Psoas muscle (tissue), 8 donors: ENCODE measurements at places on chromosomes 12 and 14. TPM values are rescaled to one million over a fixed set of nuclear protein-coding genes. Genes with fewer than 3 reads are reported as not detected.
A peak's percentile ranks its signal among the peaks of the same experiment; 100 is the strongest.

GRCh38 chr14:93116676-93117200 lies 1.0 kb upstream of the ITPK1 start:
- peaks cover 19% of the 10 kb centered on the region for H3K4me1 ChIP-seq
- no peak for DNase-seq
- H3K27ac ChIP-seq: peak overlapping the region; percentile 89

DNA sequence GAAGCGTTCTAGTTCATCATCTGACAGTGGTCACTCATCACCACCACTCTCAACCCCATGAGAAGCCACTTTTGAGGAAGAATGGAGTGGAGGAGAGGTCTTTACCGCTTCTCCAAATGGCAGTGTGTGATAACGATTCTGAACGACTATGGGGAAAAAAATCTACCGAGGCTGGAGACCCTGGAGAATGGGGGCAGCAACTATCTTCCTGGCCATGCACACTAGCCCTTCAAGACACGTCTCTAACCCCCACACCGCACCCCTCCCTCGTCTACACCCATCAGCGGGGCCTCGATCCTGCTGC lies 365 bp downstream of the ING4 start:
- H3K36me3 ChIP-seq: peaks cover 6% of the 10 kb centered on the region
- no peak for DNase-seq
- peak overlapping the region; percentile 77 for H3K4me3 ChIP-seq
- H3K27me3 ChIP-seq: no peaks in the 10 kb centered on the region
- H3K4me1 ChIP-seq: peaks cover 11% of the 10 kb centered on the region

DNA sequence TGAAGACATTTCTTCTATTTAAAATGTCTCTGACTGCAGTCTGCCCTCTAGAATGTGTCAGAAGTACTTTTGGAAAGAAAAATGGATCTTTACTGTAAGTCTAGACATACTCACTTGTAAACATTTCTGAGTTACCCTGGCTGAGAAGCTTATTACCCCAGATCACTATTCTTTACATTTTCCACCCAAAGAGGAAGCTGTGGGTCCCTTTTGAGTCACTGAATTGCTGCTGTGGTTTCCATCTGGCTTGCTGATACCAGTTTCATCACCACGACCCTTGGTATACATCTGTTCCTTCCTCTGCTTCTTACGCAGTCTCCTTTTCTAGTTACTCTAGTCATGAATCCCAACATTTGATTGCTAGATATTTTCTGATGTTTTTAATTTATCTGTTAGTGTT lies 20.2 kb upstream of the CLEC4D start:
- DNase-seq: no peak
- no peaks in the 10 kb centered on the region for H3K27me3 ChIP-seq
- no peak overlapping the region for H3K27ac ChIP-seq
- H3K36me3 ChIP-seq: no peaks in the 10 kb centered on the region

- peaks cover 51% of the 10 kb centered on the region for H3K4me1 ChIP-seq
- H3K27ac ChIP-seq: no peak overlapping the region
- H3K36me3 ChIP-seq: no peaks in the 10 kb centered on the region
- H3K27me3 ChIP-seq: no peaks in the 10 kb centered on the region
- DNase-seq: no peak
- no peak overlapping the region for H3K4me3 ChIP-seq
Observed at GRCh38 chr14:69675877-69676416, 64.6 kb downstream of the SUSD6 start.

DNA sequence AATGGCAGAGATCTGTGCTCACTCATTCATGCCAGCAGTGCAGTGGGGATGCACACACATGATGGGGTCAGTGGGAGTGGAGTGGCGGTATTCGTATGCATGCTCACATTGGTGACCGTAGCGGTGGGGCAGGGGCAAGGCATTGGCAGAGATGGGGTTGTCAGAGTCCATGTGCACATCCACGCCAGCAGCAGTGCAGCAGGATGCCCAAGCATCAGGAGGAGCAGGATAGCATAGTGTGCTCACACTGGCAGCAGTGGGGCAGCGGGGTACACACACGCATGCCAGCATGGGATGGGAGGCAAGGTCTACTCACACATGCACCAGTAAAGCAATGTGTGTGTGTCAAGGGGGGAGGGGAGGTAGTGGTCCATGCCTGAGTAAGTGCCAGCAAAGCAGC lies 89.4 kb upstream of the GARIN6 start:
- H3K27me3 ChIP-seq: no peaks in the 10 kb centered on the region
- H3K27ac ChIP-seq: no peak overlapping the region
- H3K4me1 ChIP-seq: no peaks in the 10 kb centered on the region
- no peak overlapping the region for H3K4me3 ChIP-seq
- no peak for DNase-seq

GRCh38 chr12:57234571-57235016 lies 5.1 kb downstream of the SHMT2 start:
- H3K36me3 ChIP-seq: peaks cover 42% of the 10 kb centered on the region
- H3K4me1 ChIP-seq: peaks cover 21% of the 10 kb centered on the region
- H3K4me3 ChIP-seq: no peak overlapping the region
- H3K27ac ChIP-seq: peak overlapping the region; percentile 36

- DNase-seq: no peak
- H3K36me3 ChIP-seq: no peaks in the 10 kb centered on the region
- H3K27me3 ChIP-seq: no peaks in the 10 kb centered on the region
- no peaks in the 10 kb centered on the region for H3K4me1 ChIP-seq
- no peak overlapping the region for H3K27ac ChIP-seq
Observed at GRCh38 chr14:40346275-40346674, 914.0 kb upstream of the FBXO33 start.

DNA sequence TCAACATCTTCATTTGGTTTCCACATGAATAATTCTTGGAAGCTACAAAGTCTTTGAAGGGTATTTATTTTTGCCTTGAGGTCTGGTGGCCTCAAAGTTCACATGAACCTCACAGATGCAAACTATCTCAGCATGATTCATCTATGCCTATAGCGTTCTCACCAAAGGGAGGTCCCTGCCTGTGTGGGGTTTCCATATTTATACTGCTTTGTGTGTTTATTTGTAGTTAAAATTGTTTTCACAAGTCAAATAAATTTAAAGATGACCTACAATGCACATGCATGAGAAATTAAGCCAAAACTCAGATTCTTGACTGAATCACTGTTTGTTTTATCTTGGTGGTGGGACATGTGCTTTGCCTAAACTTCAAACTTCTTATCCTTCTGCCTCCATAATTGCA lies 176.7 kb downstream of the PPM1H start:
- no peak overlapping the region for H3K4me3 ChIP-seq
- no peaks in the 10 kb centered on the region for H3K36me3 ChIP-seq
- H3K27me3 ChIP-seq: no peaks in the 10 kb centered on the region
- DNase-seq: no peak
- peaks cover 5% of the 10 kb centered on the region for H3K4me1 ChIP-seq
- H3K27ac ChIP-seq: no peak overlapping the region

The TEX52 gene
- polyA plus RNA-seq: not detected

The INHBC gene
- not detected for polyA plus RNA-seq

The WSCD2 gene
- polyA plus RNA-seq: not detected
